Activated CD4-positive, alpha-beta T cell treated with anti-CD3 and anti-CD28 coated beads, Interleukin-2, amount 50 U/mL, for 4 hours (primary cell): ENCODE measurements at places on chromosomes 13 and 19.

DNA sequence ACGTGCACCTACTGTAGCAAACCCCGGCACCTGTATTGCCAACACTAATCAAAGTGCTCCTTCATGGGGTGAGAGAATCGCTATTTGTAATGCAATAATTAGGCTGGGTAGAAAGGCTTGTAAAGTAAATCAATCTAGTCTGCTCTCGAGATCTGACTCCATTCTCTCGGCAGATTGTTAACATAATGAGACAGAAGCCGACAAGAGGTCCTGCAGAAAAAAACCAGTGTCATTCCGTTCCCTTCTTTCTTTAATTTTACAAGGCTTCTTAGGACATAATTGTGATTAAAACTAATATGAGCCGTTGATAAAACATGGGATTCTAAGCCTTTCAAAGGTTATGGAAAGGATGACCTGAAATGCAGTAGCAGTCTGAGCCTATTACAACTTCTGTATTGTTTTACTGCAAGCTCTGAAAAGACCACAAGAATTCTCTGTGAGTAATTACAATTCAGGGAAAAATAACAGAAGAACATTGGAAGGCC lies 530.0 kb downstream of the PCDH9 start:
- no peak for DNase-seq

GRCh38 chr19:52748336-52748950 lies 13.6 kb upstream of the ZNF611 start:
- no peak for DNase-seq

GRCh38 chr19:4979211-4979807 lies 10.4 kb downstream of the KDM4B start:
- no peak for DNase-seq

DNA sequence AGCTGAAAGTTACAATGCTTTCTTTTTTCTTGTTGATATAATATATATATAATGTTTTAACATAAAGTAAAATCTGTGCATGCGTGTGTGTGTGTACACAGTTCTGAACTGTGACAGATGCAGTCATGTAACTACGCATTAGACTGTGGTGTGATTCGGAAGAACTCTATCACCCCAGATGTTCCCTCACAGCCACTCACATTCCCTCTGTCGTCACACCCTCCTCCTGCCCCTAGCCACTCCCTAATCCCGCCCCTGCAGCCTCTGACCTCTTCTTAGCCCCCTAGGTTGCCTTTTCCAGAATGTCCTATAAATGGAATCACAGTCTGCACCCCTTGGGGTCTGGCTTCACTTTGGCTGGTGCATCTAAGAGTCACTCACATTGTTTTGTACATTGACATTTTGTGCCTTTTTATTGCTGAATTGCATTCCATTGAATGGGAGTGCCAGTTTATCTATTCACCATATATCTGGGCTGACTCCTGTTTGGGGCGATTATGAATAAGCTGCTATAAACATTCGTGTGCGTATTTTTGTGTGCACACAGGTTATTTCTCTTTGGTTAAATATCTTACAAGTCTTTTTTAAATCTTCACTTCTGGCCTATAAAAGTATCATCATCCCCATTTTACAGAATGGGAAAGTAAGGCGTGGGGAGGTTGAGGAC lies 20.4 kb downstream of the DHRS12 start:
- no peak for DNase-seq

DNA sequence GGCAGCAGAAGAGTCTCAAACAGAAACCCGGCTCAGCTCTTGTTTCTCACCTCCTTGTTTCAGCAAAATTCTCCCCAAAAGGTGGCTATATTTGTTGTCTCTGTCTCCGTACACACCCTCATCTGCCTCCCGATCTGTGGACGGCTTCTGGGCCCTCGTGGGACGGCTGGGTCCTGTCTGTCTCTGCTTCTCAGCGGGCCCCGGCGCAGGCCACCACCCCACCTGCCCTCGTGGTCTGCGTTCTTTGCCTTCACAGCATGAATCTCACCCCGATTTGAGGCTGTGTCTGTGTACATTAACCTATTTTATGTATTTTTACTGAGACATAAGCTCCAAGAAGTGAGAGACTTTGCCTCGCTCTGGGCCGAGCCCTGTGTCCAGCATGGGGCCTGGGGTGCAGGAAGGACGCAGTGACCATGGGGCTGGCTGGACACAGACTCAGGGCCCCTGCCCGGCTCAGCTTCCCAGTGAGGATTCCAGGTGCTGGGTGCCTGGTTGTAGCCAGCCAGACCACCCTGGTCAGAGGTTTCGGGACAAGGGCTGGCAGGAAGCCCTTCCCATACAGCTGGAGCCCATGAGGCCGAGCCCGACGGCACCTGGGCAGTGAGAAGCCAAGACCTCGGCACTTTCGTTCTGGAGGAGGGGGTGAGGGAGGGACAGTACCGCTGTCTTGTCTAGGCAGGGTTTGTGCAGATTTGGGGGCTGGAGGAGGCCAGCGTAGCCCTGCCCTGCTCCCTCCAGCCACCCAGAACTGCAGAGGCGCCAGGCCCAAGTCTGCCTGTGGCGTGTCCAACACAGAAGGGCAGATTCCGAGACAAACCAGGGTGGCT lies 78.5 kb upstream of the MCF2L start:
- no peak for DNase-seq

GRCh38 chr19:6271251-6271650 lies 8.5 kb downstream of the MLLT1 start:
- no peak for DNase-seq

DNA sequence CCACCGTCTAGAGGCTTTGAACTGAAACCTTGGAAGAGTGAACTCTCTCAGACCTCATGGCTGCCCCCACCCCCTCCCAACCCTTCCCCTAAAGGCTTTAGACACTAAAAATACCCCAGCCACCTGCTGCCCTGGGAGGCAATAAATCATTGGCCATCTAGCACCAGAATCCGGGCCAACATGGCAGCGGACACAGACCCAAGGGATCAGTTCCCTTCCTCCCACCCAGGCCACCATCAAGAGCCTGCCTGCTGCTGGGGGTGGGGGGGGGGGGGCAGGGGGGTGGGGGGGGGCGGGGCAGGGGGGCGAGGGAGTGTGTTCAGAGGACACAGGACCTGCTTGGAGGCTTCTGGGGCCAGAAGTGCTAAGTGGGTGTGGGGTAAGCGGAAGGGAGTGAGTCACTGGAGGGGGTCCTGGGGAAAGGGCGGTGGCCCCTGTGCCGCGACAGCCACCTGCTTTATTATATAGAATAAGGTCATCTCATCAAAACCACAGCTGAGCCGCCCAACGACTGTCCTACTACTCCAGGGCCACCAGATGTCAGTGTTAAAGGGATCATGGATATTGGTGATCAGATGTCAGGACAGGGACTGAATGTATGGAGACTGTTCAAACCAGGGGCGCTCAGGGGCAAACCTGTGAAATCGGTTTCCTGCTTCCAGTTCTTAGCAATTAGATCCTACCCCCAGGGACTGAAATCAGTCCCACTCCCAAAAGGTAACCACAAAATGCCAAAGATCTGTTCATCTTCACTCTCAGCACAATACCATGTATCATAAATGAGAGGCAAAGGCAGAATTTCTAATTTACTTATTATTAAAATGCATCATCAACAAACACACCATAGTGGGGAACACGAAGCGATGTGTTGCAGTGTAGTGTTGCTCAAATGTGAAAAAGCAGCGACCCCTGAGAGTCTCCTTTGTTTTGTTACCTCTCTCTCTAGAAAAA lies 24.3 kb downstream of the ARL11 start:
- no peak for DNase-seq

- DNase-seq: no peak
Measured at GRCh38 chr19:14952767-14953166, 11.5 kb downstream of the OR7C2 start.

DNA sequence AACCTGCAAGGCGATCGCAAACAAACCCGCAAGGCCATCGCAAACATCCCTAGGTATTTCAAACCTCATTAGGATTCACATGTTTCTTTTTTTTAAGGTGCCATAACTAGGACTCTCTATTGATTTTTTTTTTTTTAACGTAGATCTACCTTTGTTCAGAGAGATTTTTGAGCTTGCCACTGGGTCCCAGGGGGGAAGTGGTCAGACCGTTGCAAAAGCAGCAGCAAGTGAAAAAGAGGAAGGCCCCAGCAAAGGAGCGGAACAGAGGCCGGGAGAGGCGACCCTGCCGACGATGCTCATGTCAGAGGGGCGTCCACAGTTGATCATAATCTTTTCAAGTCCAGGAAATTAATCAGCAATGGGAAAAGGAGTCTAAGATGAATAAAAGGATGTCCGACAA lies 32.7 kb upstream of the FLT1 start:
- DNase-seq: no peak
